Fibroblast of pulmonary artery (primary cell): ENCODE measurements at places on chromosomes 11 and 22.

GRCh38 chr11:10302359-10302743 is 2.5 kb upstream of the ADM start:
- no peak for DNase-seq

DNA sequence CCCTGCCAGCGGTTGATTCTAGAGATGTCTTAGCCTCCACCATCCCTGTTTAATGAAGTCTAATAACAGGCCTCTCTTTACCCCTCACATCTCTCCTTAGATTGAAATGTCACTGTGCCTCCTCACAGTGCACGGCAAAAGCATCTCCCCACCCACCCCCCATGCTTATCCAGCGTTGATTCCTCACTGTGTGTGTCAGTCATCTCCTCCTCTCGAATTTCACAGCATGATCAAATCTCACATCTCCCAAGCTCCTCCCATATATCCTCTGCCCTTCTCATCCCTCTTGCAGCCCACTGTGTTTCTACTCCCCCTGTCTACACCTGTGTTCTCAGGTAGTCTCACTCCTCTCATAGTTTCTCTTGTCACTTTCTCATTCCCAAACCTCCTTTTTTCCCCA is 84.6 kb downstream of the DBX1 start:
- DNase-seq: no peak

GRCh38 chr11:78261367-78261766 is 72.6 kb downstream of the USP35 start:
- no peak for DNase-seq

GRCh38 chr11:36214480-36214879 is 74.7 kb downstream of the COMMD9 start:
- no peak for DNase-seq

- peak; percentile 87 for DNase-seq
Measured at GRCh38 chr11:111001986-111002611, 243.4 kb upstream of the POU2AF2 start.

DNA sequence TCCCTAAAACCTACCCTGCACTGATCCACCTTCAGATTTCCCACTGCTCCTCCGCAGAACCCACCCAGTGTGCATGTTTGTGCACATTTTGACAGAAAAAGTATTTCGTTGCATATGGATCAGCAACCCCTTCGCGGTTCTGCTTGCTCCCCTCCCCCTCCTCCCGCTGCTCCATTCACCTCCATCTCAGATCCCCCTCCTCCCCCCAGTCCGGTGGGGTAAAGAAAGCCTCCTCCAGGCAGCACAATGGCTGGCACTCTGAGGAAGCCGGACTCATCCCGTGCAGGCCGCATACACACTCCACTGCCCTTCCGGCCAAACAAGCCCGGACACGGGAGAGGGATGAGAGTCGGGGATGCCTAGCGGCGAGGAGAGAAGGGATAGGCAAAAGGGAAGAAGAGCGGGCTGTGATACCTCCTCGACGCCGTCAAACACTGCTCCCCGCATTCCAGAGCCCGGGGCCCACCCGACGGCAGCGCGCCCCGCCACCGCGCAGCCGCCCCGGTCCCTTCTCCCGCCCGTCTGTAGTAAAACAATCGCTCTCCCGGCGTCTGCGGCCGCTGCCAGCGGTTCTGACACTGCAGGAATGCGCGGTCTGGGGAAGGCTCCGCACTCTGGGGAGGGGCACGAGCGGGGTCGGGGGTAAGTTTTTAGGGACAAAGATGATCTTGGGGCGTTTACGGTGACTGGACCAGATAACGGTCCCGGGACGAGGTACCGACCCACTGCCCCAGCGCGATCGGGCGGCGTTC is 915 bp downstream of the FEZ1 start:
- peak; percentile 40 for DNase-seq

DNA sequence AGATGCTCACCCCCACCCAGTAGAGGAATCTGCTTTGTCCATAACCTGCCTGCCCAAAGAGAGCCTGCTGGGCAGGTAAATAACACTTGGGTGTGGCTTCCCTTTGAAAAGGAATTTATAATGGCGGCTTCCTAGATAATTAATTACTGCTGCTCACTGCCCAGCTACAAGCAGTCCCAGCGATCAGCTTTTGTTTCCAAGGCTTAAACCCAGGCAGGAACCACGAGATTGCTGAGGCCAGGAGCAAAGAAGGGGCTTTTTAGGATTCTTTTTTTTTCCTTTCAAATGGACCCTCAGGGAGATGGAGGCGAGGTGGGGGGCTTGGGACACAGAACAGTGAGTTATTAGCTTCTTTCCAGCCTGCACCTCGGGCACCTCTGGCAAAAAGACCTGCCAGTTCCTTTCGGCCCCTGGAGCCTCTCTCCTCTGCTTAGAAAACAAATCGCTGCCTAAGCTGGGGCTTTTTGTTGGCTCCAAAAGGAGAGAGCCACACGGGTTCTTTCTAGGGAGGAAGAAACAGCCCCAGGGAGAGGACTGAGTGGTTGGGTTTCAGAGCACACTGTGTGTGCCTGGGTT is 107.2 kb downstream of the TSPAN18 start:
- no peak for DNase-seq

DNA sequence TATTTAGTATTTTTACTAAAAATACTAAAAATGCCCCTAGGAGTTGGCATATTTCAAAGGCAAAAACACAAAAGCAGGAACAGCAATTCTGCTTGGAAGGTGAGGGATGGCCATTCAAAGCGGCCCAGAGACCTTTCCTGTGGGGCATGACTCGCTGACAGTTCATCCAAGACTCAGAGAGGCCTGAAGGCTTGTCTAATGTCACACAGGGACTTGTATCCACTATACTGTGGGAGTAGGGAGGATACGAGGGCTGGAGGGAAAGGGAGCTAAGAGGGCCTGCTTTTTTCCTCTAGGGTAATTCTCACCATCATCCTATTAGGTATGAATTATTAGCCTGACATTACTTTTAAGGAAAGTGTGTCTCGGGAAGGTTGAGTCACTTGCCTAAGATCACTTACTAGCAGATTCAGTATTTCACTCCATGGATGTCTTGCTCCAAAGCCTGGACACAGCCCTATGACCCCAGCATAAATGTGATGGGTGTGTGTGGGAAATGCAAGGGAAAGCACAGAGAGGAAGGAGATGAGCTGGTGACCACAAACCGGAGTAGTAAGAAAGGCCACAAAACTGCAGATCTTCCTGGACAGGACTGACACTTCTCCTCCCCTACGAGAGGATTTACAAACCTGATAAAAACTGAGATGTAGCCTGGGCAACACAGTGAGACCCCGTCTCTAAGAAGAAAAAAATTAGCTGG is 16.7 kb upstream of the UCP3 start:
- peak; percentile 19 for DNase-seq

- DNase-seq: no peak
Measured at GRCh38 chr11:119652907-119653659, 75.9 kb downstream of the NECTIN1 start.

- no peak for DNase-seq
Measured at GRCh38 chr11:108835624-108836023, 170.8 kb downstream of the DDX10 start.

DNA sequence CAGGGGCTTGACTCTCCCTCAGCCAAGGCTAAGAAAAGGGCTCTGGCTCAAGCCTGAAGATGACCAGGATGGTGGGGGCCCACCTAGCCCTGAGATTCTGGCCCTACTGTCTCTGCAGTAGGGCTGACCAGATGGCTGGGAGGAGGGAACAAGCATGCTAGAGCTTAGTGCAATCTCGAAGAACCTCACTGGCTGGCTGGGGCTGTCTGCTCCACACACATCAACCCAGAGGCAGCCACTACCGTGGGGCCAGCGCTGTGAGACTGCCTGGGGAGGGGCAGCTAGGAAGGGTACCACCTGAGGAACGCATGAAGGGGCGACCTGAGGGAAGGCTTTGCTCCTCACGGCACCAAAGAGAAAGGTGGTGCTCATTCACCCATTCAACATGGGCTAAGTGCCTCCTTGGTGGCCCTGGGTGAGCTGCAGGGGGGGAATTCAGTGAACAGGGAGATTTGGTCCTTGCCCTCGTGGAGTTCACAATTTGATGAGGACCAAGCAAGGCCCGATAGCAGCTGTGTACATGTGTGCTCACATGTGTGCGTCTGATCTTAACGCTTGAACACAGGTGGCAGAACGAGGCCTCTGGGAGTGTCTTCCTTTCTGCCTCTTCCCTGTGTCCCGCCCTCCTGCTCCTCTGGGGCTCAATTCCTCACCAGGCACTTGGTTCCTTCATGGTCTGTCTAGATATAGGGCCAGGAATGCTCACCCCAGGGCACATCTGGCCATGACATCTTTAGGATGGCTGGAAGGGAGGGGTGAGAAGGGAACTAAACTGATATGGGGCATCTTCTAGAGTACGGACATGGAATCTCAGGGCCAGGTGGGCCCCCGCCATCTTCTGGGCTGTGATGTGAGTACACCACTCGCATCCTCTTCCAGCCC is 102.3 kb upstream of the PITPNB start:
- no peak for DNase-seq

- no peak for DNase-seq
Measured at GRCh38 chr22:49350441-49351121, 477.1 kb downstream of the BRD1 start.

- peak; percentile 63 for DNase-seq
Measured at GRCh38 chr11:662689-663274, 25.7 kb downstream of the DRD4 start.

DNA sequence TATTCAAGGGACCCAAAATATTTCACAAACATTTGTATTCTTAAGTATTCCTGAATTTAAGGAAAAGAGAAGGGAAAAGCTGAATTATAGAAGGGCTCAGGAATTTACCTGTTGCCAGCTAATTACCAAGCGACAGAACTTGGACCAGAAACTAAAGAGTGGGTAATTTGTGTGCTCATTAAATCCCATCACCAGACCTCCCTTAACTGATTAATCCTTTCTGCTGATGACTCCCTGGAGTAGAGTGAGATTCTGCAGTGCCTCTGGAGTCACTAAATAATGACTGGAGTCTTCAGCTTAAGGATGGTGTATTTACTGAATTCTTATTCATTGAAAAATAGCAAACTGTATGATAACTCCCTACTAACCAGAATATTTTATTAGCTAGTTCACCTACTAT is 74.0 kb upstream of the RAB1B start:
- no peak for DNase-seq

- peak; percentile 48 for DNase-seq
Measured at GRCh38 chr11:8090756-8091155, 9.7 kb downstream of the TUB start.

GRCh38 chr22:45163099-45163450 is 650 bp upstream of the NUP50 start:
- peak; percentile 48 for DNase-seq

DNA sequence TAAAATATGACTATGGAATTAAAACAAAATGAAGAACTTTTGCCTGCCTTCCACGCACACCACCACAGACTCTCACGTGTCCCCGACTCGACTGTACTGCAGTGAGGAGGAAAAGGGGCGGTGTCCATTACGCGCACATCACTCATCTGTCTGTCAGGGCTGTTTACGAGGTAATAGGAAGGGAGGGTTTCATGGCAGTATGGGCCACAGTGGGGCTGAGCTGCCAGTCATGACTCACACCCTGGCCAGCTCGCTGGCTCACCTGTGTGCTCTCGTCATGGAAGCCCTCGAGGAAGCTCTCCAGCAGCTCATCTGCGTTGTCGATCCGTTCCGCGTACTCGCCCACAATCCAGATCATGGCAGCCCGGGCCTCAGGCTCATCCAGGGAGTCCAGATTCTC is 33.5 kb upstream of the RASL10A start:
- DNase-seq: no peak

- no peak for DNase-seq
Measured at GRCh38 chr22:46650078-46650810, 30.1 kb downstream of the GRAMD4 start.

- no peak for DNase-seq
Measured at GRCh38 chr11:126879516-126879915, 121.1 kb downstream of the KIRREL3 start.

DNA sequence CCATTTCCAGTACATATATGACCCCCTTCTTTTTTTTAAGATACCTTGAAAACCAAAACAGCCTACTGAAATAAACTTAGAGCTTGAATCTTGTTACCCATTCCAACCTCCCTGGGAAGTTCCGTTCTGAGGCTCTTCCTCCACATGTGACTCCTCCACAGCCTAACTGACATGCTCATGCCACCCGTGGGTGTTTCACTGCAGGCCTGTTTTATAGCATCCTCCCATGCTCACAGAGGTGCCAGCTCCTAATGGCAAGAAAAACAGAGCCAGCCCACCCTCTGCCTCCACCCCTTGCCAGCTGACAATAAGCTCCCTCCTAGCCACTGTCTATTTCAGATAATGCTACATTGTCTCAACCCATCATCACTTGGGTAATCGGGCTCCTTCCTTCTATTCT is 97.6 kb upstream of the E2F8 start:
- DNase-seq: no peak

DNA sequence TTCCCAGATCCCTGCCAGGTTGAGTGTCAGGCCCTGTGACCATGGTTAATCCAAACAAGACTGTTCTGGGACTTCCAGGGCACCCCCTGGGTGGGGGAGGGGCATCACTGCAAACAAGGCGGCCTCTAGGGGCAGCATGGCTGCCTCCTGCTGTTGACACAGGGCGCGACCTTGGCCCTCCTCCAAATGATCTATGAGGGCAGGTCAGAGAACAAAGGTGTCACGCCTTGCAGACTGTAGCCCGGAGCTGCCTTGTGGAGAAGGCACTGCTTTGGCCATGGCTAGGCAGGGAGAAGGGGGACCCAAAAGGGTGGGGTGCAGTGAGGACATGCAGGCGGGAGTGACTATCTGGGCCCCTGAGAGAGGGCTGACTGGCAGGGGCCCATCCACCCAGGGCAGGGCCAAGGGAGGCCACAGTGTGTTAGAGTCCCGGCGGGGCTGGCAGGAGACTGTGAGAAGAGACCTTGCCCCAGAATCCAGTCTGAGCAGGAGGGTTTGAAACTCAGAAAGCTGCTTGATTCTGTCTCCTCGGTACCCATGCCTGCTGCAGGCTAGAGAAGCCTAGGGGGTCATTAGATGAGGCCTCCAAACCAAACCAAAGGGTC is 35.6 kb downstream of the KCNC1 start:
- DNase-seq: no peak

DNA sequence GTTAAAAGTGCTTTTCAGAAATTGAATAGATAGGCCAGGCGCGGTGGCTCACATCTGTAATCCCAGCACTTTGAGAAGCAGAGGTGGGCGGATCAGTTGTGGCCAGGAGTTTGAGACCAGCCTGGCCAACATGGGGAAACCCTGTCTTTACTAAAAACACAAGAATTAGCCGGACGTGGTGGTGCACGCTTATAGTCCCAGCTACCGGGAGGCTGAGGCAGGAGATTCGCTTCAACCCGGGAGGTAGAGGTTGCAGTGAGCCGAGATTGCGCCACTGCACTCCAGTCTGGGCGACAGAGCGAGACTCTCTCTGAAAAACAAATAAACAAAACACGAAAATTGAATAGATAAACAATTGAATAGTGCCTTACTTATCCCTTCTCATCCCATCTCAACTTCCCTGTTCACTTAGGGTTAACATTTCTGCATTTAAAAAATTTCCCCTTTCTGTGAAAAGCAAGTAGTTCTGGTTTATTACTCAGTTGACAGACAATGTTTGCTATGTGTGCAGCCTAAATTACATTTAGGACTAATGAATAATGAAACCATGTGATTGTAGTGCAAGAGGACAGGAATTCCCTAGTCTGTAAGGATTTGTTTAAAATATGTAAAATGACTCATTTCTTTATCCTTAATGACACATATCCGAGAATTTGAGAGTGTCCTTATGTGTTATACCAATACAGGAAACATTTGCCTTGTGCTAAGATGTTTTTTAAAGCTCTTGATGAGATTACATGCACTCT is 6.0 kb downstream of the RNF169 start:
- DNase-seq: peak; percentile 83

- DNase-seq: no peak
Measured at GRCh38 chr11:9347100-9347499, 32.7 kb upstream of the TMEM41B start.

GRCh38 chr22:22953791-22954190 is 66.2 kb downstream of the IGLL5 start:
- DNase-seq: no peak
